BJ (cell line): ENCODE measurements at places on chromosomes 2 and 18.
A peak's percentile ranks its signal among the peaks of the same experiment; 100 is the strongest.

GRCh38 chr2:217789003-217789735 lies 213.6 kb downstream of the TNS1 start:
- no peak for DNase-seq

DNA sequence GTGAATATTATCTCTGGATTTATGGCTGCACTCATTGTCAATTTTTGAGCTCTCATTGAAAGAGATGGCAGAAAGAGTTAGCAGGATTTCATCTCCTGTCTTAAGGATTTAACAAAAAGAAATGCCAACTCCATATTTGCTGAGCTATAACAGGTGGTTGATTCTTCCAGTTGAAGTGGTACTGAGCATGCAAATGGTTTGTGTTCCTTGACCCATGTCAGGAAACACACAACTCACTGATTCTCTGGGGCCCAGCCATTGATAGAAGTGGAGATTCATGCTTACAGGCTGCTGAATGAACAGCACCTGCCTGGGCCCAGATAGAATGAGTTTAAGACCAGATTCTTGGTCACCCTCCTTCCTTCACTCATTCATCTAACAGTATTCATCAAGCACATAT lies 128.8 kb downstream of the CERS6 start:
- no peak for DNase-seq

DNA sequence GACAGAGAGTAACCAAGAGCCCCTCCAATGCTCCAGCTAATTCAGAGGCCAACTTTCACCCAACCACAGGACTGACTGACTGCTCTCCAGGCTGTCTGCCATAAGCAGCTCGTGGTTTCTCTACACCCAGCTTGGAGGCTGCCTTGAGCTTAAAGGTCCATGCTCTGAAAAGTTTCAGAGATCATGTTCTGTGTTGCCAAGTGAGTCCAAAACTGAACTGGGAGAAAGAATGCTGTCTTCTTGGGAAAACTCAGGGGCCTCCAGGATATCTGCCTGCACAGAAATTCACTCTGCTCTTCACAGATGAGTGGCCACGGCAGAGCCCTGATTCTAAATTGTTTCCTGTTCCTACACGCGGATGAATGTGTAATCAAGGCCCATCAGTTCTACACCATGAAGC lies 51.1 kb downstream of the LPIN2 start:
- DNase-seq = no peak

GRCh38 chr2:17813010-17813741 lies 3.1 kb upstream of the MSGN1 start:
- no peak for DNase-seq

GRCh38 chr2:105725388-105725787 lies 19.3 kb upstream of the NCK2 start:
- DNase-seq = no peak

DNA sequence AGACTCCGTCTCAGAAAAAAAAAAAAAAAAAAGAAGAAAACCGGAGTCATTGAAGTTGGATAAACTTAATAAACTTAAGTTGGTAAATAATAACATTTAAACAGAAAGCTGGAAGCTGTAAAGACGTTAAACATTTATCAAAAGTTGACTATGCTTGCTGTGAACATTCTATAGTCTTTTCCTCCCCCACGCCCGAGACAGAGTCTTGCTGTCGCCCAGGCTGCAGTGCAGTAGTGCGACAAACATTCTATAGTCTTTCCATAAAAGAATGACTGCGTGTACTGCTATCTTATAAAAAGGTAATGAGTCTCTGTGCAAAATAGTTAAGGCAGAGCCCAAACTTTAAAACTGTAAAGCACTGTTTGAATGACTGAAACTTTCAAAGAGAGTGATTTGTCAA lies 45.2 kb downstream of the PPP4R1 start:
- no peak for DNase-seq

DNA sequence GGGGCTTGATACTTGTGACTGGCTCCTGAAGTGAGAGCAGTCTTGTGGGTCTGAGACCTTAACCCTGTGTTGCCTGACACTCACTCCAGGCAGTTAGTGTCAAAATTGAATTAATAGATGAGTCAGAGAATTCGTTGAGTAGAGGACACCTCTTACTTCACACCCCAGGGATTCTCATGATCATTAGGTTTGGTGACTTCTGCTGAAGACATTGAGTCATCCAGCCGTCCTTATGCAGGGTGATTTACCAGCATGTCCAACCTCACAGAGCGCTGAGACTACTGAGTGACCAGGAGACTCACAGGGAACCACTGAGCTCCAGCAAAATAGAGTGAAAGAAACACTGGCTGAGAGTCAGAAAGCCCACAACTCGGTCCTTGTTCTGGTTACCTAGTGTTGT lies 36.0 kb upstream of the EVA1A start:
- no peak for DNase-seq

DNA sequence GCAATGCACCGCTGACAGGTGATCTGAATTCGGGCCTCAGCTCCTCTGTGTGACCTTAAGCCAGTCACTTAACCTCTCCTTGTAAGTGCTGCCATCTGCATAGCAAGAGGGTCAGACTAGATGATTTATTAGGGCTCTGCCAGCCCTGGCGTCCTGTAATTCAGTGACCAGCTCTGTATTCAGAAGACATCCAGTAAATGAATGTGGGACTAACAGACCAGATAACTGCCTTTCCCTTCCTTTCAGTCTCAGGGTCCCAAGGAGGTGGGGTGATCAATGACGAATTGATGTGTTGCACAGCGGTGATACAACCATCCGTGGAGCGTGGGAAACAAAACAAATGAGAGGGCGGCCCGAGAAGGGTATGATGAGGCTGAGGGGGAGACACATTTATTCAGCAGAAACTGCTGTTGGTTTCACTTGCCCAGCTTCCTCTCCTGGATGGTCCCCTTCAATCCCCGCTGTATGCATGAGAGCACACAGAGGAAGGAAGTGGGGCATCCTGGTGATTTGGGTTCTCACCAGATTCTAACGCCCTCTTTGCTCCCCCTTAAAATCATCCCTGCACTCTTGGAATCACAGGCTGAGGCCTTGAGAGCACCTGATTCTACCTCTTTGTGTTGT lies 92.8 kb downstream of the VIT start:
- DNase-seq = no peak

DNA sequence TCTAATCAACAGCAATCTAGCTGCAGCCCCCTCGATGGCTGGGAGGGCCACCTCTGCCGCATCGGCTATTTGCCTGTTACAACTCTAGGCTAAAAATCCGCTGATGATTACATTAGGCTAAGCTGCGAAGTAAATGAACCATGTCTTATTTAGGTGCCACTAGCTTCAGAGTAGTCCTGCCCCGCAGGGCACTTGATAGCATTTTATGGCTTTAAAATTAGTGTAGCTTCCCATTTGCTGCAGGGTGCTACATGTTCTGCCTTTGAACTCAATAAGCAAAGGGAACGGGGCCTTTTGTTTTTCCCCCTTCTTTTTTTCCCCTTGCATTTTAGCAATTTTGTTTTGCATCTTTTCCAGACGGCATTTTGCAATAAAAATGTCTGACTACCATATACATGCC lies 270.2 kb downstream of the GBX2 start:
- DNase-seq = no peak

- no peak for DNase-seq
Observed at GRCh38 chr2:41741951-41742595, 305.7 kb upstream of the PKDCC start.

DNA sequence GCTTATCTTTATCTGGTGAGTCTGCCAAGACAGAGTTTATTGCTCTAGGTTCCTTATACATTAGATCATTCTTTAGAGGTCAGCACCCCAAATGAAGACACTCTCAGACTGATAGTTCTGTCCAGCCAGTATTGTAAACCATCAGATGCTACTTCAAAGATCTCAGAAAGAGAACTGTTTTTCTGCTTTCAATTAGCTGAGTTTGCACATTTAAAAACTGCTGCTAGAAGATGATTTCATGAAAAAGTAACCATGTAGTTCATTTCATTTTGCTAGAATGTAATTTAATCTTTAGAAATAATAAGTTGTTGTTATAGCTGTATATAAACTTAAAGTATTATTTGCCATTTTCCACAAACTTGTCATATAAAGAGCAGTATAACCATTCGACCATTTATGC lies 344.5 kb upstream of the ATP5MC3 start:
- no peak for DNase-seq

GRCh38 chr2:179031731-179032408 lies 18.1 kb downstream of the CCDC141 start:
- peak; percentile 84 for DNase-seq

DNA sequence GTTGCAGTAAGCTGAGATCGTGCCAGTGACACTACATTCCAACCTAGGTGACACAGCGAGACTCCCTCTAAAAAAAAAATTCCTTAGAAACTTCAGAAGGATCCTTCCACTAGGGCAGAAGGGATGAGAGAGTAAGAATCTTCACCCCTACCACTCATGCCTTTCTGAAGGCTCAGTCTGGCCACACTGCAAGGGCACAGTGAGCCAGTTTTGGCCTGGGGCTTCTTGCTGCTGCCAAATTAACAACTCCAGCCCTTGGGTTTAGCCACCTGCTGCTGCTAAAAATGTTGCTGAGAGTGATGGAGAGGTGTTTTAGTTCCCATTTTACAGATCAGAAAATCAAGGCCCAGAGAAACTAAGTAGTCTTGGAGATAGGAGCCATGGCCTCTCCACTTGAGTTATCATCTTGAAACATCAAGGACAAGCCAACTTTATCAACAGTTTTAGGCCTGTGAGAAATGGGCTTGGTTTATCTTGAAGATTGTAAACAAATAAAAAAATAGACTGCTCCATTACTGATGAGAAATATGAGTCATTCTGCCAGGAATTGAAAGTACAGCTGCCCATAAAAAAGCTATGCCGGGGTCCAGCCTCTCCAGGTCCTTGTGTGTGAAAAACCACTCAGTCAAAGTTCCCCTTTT lies 31.9 kb upstream of the CASP8 start:
- peak; percentile 11 for DNase-seq

GRCh38 chr2:135820003-135820618 lies 16.9 kb downstream of the LCT start:
- DNase-seq = no peak

- peak; percentile 69 for DNase-seq
Observed at GRCh38 chr2:174835797-174836255, 71.6 kb upstream of the CHRNA1 start.

GRCh38 chr18:22987547-22988189 lies 54.5 kb downstream of the RBBP8 start:
- DNase-seq = no peak

DNA sequence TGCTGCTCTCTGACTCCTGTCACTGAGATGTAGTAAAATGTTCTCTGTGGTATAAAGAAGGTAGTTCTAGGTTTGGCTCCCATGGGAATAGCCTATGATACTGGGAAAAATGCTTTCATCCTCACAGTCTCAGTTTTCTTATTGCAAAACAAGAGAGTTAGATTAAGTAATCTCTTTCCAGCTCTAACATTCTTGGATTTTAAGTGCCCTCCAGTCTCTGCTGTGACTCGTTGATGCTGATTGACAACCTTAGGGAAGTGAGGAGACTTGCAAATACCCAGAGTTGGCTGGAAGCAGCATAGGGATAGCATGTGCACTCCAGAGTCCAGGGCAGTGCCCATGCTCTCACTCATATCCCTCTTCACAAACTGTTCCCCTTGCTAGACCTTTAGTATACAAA lies 534.9 kb downstream of the SLC4A3 start:
- DNase-seq = no peak

- no peak for DNase-seq
Observed at GRCh38 chr2:120013597-120014223, 833 bp downstream of the EPB41L5 start.

DNA sequence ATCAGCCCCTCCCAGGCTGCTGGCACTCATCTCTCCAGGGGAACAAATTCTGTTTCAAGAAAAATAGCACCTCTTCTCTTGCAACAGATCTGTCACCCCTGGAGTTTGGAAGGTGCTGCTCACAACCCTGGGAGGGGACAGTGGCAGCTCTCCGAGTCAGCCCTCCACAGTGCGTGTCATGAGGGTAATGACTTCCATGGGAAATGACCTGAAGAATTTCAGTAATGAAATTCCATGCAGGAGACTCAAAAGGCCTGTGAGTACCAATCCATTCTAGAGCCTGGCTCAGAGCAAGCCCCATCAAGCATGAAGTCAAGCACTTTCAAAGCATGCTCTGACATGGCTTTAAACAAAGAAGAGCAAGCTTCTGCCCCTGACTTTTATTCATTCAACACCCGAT lies 276.3 kb upstream of the PARD3B start:
- no peak for DNase-seq

DNA sequence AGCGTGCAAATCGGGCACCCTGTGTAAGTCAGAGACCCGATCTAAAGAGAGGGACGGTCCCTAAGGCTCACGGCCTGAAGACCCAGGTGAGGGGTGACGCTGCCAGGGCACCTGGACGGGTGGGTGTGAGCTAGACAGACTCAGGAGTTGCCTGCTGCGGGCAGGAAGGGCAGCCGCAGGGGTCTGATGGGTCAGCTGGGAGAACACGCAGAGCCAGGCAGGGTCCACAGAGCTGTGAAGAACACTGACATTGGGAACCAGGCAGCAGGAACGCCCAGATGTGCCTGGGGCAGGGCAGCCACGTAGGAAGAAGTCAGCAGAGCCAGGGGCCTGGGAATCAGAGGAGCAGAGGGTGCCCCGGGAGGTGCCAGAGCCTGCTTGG lies 25.9 kb downstream of the HDAC4 start:
- DNase-seq = no peak

DNA sequence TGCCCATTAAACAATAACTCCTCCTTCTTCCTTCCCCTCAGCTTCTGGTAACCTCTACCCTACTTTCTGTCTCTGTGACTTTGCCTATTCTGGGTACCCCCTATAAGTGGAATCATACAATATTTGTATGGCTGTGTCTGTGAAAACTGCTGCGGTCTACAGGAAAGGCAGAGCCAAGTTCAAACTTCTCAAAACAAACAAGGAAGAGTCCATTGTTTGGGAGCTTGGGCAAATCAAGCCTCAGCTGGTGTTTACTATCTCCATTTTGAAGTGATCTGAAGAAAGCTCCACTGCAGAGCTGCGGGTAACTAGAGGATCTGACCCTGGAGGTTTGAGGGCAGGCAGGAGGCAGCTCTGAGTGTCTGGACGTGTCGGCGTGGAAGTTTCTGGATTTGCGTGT lies 48.6 kb upstream of the DAPL1 start:
- DNase-seq = no peak

DNA sequence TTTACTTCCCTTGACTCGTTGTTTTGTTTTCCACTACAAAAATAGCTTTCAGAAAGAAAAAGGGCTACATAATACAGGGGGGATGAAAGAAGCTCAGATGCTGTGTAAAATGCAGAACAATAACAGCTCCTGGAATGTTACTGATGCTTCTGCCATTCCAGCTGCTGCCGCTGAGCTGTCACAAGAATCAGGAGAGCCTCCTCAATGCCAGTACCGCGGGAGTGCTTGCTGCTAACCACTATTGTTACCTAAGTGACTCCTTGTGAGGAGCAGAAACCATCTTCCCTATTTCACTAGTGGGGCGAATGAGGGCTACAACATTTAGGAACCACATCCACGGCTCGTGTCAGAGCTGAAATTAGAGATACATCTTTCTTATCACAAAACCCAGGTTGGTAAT lies 384.8 kb downstream of the GALR1 start:
- DNase-seq = no peak

GRCh38 chr18:44840058-44840790 lies 159.5 kb downstream of the SETBP1 start:
- DNase-seq = no peak

GRCh38 chr2:186887107-186888090 lies 38.4 kb upstream of the ZSWIM2 start:
- DNase-seq = no peak
